ENCODE measurements at places on chromosomes 2 and 18.

- no peak for DNase-seq
These were observed 11.7 kb downstream of the HSBP1L1 start for GRCh38 chr18:79975985-79976680.

- DNase-seq: no peak
These were observed 60.9 kb downstream of the BCL11A start for GRCh38 chr2:60492548-60492947.

DNA sequence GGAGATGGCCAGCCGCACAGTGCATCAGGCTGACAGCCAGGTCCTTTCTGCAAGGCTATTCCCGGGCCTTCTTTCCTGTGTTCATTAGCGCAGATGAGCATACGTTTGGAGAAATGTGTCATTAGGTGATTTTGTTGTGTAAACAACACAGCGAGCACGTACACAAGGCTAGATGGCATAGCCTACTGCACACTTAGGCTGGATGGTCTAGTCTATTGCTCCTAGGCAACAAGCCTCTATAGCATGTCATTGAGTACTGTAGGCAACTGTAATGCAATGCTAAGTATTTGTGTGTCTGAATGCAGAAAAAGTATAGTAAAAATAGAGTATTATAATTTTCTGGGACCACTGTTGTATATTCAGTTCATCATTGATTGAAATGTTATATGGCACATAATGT lies 50.9 kb upstream of the PHLPP1 start:
- DNase-seq: no peak

GRCh38 chr2:216302981-216303676 lies 69.2 kb downstream of the MARCHF4 start:
- no peak for DNase-seq

DNA sequence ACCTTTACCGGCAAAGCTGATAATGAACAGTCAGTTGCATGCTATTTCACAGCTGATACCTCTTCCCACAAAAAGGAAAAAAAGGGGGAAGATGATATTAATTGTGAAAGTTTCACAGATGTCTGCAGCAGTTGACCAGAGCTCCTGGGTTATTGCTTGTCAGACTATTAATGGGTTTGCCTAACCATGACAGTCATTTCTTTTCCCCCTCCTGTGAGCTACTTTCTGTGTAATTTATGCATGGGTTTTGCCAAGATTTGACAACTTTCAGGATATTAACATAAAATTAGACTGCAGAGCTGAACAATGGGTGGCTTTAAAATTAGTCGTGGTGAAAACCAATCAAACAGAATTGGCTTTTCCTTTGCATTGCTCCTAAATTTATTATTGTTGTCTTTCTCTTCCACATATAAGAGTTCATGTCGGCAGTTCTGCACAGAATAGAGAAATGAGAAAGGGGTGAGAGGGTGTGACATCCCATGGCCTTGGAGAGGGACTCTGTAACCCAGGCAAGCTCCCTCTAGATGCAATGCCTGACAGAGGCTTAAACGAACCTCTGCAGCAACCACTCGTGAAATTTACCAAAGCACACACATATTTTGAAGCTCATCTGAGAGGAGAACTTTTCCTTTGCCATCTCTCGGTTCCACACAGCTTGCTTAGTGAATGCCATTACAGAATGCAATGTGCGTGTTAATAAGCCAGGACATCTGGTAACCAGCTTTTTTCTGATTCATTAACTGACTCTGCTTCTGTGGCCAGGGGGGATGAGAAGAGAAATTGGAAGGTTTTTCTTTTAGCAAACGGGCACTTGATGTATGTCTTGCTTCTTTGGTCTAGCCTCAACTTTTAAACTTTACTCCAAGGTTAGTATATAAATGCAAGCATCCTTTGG lies 82.2 kb upstream of the ITGA4 start:
- no peak for DNase-seq
